IMR-90 (cell line): ENCODE measurements at places on chromosomes 13 and 19.

DNA sequence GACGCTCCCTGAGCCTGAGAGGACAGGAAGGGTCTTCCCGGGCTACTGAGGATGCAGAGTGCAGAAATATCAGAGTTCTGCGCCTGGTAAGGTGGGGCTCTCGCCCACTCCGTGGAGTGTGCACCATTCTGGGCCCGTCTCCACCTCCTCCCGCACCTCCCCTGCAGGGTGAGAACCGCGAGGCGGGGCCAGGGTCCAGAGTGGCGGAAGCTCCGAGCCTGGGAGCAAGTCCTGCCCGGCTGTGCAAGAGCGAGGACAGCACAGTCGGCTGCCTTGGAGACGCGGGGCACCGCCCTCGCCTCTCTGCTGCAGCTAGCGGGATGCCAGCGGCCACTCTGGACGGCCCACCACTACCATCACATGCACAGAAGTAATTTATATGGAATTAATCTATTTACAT lies 2304.4 kb downstream of the PCDH9 start:
- DNase-seq: no peak
- no peak overlapping the region for H3K4me3 ChIP-seq
- no peak overlapping the region for H3K27ac ChIP-seq
- H3K27me3 ChIP-seq: no peaks in the 10 kb centered on the region

- no peak overlapping the region for H3K27ac ChIP-seq
- H3K4me1 ChIP-seq: peaks cover 12% of the 10 kb centered on the region
These were observed 66.1 kb downstream of the FGF9 start for GRCh38 chr13:21736926-21737325.

GRCh38 chr13:112775791-112776279 lies 86.0 kb downstream of the ATP11A start:
- no peak overlapping the region for H3K27ac ChIP-seq
- no peak overlapping the region for H3K4me3 ChIP-seq
- H3K27me3 ChIP-seq: no peaks in the 10 kb centered on the region
- peaks cover 8% of the 10 kb centered on the region for H3K4me1 ChIP-seq
- no peak for DNase-seq

DNA sequence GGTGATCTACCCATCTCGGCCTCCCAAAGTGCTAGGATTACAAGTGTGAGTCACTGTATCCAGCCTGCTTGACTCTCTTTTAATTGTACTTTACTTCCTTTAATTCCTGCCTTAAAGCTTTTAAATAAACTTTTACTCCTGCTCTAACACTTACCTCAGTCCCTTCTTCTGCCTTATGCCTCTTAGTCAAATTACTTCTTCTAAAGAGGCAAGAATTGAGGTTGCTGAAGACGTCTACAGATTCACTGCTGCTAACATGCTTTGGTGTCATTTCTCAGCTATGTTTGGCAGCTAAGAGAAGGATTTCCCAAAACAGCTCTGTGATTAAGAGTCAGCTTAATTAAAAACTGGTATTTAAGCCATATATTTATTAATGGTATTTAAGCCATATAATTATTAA lies 32.9 kb upstream of the CD177 start:
- no peaks in the 10 kb centered on the region for H3K36me3 ChIP-seq
- no peak overlapping the region for H3K4me3 ChIP-seq
- H3K27ac ChIP-seq: no peak overlapping the region
- DNase-seq: no peak

- H3K27me3 ChIP-seq: no peaks in the 10 kb centered on the region
- DNase-seq: peak; percentile 65
- H3K36me3 ChIP-seq: peaks cover 8% of the 10 kb centered on the region; the same call in 1 of the 2 replicates
- H3K27ac ChIP-seq: peak overlapping the region; percentile 98
- peak overlapping the region; percentile 62 for H3K4me3 ChIP-seq
- peaks cover 22% of the 10 kb centered on the region for H3K4me1 ChIP-seq
These were observed 984 bp downstream of the SIX5 start for GRCh38 chr19:45767881-45768654.

DNA sequence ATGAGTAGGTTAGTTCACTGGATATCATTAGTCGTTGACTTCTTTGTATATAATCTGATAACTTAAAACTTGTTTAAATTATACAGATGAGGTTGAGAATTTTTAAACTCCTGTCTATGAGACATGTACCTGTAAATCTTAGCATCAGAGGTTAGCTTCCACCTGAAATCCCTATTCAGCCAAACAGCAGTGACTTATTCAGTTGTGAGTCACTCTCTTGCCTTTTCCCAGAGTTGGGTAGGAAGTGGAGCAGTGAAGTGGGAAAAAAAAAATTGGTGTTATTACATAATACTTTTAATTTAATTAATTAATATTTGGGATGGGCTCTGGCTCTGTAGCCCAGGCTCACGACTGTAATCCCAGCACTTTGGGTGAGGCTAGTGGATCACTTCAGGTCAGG lies 32.9 kb downstream of the ZNF701 start:
- no peak for DNase-seq
- H3K4me3 ChIP-seq: no peak overlapping the region
- H3K27ac ChIP-seq: no peak overlapping the region
- H3K4me1 ChIP-seq: peaks cover 5% of the 10 kb centered on the region; the same call in 1 of the 2 replicates
- H3K27me3 ChIP-seq: no peaks in the 10 kb centered on the region
- peaks cover 2% of the 10 kb centered on the region; the same call in 1 of the 2 replicates for H3K36me3 ChIP-seq
